ENCODE measurements at places on chromosomes 7 and 10.
A peak's percentile ranks its signal among the peaks of the same experiment; 100 is the strongest.

DNA sequence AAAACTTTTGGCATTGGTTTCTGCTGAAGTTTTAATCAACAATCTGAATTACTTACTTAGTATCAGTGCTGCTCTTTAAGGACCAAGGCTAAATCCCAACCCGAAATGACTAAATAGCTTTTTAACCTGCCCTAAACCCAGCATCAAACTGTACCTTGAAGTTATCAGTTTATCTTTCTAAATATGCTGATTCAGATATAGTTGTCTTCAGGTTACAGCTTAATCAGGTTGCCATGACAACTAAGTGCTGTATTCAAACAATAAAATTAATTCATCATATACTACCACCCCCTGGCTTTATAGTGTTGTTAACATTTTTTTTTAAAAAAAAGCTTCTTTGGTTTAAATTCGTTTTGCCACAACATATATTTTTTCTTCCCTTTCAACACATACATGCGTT lies 239.6 kb downstream of the TWIST1 start:
- DNase-seq, result peak; percentile 1

DNA sequence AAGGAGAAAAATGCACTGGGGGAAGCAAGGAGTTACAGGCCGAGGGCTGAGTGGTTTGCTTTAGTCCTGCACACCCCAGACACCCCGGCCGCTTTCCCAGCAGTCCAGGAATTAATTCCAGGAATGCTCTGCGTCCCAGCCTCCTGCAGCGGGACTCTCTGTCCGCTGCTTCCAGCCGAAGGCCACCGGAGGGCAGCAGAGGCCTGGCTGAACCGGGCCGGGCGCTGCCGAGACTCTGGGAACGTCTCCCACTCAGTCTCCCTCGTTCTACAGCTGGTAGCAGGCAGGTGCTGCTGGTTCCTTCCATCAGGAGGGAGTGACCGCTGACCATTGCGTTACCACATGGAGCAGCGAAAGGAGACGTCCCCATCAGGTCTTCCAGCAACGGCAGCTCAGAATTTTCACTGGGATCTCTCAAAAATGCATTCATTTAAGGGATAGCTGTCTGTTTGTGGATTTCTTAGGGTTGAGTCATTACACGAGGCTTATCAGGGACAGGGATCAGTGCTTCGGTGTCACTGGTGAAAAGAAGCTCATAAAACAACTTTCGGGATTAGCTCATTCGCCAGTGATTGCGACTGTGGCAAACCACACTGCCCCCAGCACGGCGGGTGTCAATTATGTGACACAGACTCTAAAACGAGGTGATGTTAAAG lies 24.9 kb upstream of the PITRM1 start:
- DNase-seq, result peak; percentile 83

DNA sequence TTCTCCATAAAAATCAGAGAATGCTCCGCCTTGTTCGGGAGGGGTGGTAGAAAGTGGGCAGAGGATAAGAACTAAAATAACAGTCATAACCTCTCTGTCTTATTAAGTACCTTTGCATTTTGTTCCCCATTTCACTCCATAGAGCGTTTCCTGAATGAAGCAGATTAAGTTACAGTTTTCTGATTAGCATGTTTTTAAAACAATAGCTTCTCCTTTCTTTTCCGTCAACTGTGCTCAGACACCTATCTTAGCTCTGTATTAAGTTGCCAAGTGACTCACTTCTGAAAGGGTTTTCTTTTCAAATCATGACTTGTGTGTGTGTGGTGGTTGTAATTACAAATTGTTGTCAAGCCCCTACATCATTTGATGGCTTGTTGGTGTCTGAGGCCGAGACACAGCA lies 1.4 kb downstream of the HABP2 start:
- DNase-seq, result no peak

DNA sequence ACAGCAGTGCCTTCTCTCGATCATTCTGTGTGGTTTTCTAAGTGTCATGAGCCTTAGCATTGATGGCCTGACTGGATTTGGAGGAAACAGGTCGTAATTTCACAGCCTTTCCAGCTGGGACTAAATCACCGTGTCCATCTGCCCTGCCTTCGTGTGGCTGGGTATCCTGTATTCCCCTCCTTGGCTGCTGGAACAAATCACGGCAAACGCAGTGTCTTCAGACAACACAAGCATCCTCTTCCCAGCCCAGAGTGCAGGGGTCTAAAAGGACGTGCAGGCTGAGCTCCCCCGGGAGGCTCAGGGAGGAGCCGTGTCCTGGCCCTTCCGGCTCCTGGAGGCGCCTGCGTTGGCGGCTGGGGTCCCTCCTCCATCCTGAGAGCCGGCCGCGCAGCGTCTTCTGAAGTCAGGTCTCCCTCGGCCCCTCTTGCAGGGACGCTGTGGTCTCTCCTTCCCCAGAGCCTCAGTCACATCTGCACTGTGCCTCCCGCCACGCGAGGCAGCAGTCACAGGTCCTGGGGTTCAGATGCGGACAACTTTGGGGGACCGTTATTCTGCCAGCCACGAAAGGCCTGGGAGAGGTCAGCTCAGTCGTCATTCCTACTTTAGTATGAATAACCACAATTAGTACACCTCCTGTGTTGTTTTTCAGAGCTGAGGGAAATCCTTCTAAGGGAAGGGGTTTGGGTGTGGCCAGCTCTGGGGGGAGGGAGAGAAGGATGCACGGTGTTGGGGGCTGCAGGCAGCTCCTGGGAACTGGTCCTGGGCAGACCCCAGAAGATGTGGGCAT lies 41.1 kb downstream of the FAM20C start:
- no peak for DNase-seq

DNA sequence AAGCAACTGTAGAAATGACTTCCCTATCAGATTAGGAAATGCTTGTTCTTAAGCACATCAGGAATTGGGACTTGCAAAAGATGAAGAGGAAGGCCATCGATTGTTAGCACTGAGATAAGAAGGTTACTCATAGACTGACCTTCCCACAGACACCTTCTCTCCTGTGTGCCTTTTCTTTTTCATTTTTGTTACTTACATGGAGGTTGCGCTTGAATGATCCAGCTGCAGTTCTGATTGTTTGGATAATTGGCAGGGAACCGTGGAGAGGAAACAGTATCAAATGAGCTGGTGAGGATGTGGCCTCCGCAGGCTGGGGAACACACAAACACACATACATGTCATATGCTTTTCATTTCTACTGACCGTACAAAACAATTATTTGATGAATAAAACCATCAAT lies 134.9 kb upstream of the RSU1 start:
- DNase-seq, result no peak

DNA sequence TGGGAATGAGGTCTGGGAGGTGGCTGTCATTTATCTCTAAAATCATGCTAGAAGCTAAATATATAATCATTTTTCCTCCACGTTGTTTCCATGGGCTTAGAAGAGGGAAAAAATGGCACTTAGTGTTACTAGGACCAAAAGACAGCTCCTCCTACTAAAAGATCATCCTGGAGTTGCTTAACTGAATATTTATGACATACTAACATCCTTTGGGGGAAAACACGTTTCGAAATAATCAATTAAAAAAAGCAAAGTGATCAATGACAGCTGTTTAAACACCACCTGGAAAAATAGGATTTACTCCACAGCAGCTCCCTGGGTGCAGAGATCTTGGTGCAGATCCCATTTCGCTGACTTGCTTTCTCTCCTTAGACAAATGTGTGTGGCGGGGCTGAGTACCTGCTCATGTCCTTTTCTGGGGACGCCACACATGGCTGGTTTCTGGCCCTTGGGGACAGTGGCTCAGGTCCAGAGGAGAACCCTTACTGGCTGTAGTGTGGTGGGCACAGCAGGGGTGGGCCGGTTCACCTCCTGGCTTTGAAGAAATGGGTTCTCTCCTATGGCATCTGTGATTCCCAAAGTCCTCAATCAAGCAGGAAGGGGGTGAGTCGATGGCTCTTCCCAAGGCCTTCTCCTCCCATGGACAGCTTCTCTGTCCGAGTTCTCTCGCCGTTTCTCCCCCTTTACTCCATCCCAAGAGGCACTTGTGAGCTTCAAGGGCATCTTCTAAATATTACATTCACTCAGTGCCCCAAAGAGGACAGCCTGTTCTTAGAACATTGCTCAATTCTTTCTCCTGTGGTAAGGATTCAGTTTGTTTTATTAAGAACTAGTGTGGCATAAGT lies 156.4 kb upstream of the KLF14 start:
- no peak for DNase-seq

DNA sequence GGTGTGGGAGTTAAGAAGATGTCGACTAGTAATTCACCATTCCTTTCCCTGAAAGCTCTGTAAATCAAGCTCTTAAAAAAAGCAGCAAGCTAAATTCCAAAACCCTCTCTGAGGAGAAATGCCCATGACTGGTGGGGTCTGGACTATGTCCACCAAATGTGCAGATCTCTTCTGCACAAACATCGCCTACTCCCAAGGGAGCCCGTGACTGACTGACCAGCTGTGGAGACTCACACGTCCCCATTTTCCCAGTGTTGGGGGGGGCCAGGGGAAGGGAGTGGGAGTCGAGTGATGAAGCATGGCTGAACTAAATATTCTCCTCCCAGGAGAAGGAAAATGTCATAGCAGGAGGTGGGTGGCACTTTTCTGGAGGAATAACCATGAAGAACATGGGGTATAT lies 164.1 kb upstream of the HPS1 start:
- no peak for DNase-seq

DNA sequence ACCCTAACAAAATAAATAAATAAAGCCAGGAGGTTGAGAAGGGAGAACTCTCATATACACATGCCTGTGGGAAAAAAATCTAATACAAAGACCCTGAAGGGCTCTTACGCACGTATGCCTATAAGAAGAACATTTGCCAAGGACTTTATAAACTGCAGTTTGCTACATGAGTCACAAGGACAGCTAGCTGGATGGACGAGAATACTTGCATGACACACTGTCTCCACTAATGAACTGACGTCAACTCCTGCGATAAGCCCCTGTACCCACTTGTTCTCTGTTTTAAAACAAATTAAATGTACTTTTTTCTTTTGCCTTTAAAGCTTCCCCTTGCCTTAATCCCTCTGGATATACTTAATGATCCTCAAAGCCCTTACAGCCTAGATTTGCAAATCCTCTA lies 374.6 kb upstream of the GHITM start:
- DNase-seq, result no peak

DNA sequence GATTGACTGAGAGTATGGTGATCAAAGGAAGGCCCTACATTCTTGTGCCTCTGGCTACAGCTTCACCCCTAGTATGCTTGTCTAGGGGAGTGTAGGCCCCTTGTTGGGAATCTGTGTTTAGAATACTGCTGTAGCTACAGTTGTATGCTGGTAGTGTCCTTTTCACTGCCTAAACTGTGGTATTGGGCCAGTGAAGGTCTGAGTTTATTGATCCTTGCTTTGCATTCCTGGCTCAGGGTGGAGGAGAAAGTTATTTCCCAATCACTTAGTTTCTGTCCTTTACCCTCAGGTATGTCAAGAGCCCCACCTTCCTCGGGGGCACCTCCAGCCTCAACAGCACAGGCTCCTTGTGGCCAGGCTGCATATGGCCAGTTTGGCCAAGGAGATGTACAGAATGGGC lies 6.6 kb downstream of the SEC24C start:
- no peak for DNase-seq

GRCh38 chr10:132309879-132310591 lies 2.3 kb upstream of the STK32C start:
- DNase-seq, result no peak

DNA sequence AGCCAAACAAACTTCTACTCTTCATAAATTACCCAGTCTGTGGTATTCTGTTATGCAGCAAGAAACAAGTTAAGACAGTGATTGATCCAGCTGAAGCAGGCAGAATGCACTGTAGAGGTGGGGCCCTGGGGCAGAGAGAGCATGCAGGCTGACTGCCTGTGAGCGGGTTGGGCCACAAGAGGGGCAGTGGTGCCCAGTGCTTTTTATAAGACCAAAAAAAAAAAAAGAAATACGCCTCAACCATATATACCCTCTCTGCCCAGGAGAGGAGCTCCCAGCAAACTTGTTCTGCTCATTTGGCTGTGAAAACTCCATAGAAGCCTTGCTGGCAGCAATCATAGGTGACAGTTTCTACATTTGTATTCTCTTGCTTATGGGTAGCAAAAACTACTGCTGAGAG lies 104.7 kb downstream of the SORBS1 start:
- DNase-seq, result no peak

DNA sequence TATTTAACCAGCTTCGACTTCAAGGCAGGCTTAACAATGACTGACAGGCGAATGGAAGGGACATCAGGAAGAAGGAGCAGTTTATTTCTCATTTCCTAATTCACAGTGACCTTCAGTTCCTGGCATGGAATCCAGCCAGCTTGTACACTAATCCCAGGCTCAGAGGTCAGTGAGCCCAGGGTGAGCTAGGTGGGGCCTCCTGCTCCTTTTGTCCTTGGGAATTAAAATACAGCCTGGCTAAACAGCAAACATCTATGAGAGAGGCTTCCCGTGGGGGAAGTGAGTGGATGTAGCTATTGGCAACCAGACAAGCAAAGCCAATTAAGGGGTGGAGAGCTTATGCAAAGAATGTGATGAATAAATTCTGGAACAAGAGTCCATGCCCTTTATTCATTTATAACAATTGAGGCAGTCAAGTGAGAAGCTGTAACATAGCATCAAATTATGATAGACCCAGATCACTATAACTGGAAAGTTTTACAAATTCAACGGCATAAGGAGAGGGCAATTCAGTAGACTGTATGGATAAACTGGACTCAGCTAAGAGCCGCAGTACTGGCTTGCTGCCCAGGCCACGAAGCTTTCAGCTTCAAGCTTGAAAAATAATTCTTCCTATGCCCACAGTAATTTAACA lies 57.1 kb downstream of the STK17A start:
- DNase-seq, result no peak

- DNase-seq, result no peak
Observed at GRCh38 chr10:14698111-14698828, 76.4 kb downstream of the FAM107B start.

GRCh38 chr7:121803039-121803438 lies 69.9 kb upstream of the PTPRZ1 start:
- DNase-seq, result no peak

GRCh38 chr7:45890902-45891461 lies 2.7 kb downstream of the IGFBP1 start:
- peak; percentile 44 for DNase-seq

Data from CD4-positive, alpha-beta T cell treated with Interleukin-4 for 4 hours (primary cell).